Stimulated activated naive B cell treated with anti-CD40 and anti-IgM and Interleukin-4, amounts not matched to agents 10 μg/mL and 1 μg/mL and 100 μg/mL, for 72 hours (primary cell): ENCODE measurements at places on chromosomes 5 and 9.

- no peak for DNase-seq
Observed at GRCh38 chr5:177382423-177383029, 1.7 kb upstream of the SLC34A1 start.

DNA sequence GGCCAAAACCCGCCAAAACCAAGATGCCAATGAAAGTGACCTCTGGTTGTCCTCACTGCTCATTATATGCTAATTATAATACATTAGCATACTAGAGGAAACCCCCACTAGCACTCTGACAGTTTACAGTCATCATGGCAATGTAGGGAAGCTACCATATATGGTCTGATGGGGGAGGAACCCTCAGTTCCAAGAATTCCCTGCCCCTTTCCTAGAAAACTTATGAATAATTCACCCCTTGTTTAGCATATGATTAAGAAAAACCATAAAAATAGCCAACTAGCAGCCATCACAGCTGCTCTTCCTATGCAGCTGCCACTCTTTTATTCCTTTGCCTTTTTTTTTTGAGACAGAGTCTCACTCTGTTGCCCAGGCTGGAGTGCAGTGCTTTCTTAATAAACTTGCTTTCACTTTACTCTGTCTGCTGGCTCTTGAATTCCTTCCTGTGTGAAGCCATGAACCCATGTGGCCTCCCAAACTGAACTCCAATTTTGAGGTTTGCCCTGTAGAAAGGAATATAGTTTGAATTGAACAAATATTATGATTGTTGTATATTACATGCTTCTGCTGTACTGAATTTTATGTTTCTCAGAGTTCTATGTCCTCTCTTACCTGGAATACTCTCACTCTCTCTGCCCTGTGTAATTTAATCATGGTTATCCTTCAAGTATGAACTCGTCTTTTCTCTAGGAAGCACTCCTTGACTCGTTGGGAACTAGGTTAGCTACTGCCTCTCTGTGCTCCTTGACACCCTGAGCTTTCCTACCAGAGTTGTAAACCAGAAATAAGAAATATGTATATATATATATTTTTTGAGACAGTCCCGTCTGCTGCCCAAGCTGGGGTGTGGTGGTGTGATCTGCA is 59.8 kb downstream of the KIAA1958 start:
- DNase-seq: peak; percentile 2

- DNase-seq: no peak
Observed at GRCh38 chr5:62701036-62701435, 122.4 kb downstream of the LRRC70 start.

GRCh38 chr5:9863486-9863885 is 233.3 kb upstream of the TAS2R1 start:
- DNase-seq: no peak

GRCh38 chr5:61612431-61612830 is 280.4 kb downstream of the ZSWIM6 start:
- no peak for DNase-seq
